ENCODE measurements at places on chromosomes 3 and 15. TPM values are rescaled to one million over a fixed set of nuclear protein-coding genes. Genes with fewer than 3 reads are reported as not detected.

The MESP1 gene
- total RNA-seq: 7.4 TPM

The STRIT1 gene
- 0.84 TPM for total RNA-seq

The DPPA2 gene
- not detected for total RNA-seq

The GOLGA6A gene
- total RNA-seq: not detected

The PLXNA1 gene
- total RNA-seq: 29.6 TPM

The HTR3D gene
- total RNA-seq: not detected

The CAV3 gene
- 34.0 TPM for total RNA-seq

The CHRFAM7A gene
- total RNA-seq: 2.0 TPM

Measured in Right ventricle myocardium inferior (tissue), 1 donor.